ENCODE measurements at places on chromosomes 6 and 20. TPM values are rescaled to one million over a fixed set of nuclear protein-coding genes. Genes with fewer than 3 reads are reported as not detected.

DNA sequence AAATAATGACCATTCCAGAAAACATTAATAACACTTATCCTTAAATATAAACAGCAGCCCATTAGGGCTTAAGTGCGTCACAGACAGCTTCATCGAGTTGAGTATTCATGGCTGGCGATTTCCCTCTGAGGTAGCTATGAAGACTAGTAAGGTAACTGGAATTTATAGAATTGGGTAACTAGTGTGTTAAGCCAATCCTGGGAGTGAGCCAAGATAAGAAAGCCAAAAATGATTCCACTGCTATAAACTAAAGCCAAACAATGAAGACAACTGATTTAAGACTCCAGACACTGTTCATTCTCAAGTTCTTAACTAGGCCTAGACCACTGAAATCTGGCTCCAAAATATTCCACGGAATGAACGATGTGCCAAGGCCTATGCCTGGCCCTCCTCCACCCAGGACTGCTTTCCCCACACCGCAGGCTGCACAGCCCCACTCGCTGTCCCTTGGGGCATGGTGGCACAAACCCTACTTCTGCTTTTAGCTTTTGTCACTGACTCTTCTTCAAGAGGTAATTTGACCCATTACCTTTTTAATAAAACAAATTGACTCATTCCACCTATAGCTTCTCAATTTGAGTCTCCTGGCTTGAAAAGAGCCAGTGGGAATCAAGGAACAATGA is 66.0 kb downstream of the BLOC1S5 start:
- DNase-seq, result no peak
- no peak overlapping the region for H3K4me3 ChIP-seq
- H3K4me1 ChIP-seq, result no peaks in the 10 kb centered on the region
- H3K27ac ChIP-seq, result no peak overlapping the region
- H3K27me3 ChIP-seq, result no peaks in the 10 kb centered on the region
- no peaks in the 10 kb centered on the region for H3K36me3 ChIP-seq

- no peaks in the 10 kb centered on the region for H3K36me3 ChIP-seq
- H3K27me3 ChIP-seq, result peaks cover 14% of the 10 kb centered on the region
- H3K4me1 ChIP-seq, result no peaks in the 10 kb centered on the region
- H3K4me3 ChIP-seq, result no peak overlapping the region
- no peak overlapping the region for H3K27ac ChIP-seq
These were observed 84.7 kb downstream of the RNF182 start for GRCh38 chr6:14009431-14009830.

GRCh38 chr6:88983532-88983931 is 20.1 kb upstream of the RNGTT start:
- no peaks in the 10 kb centered on the region for H3K4me1 ChIP-seq
- H3K27ac ChIP-seq, result no peak overlapping the region
- peak; percentile 67 for DNase-seq
- peaks cover 12% of the 10 kb centered on the region for H3K27me3 ChIP-seq
- H3K36me3 ChIP-seq, result no peaks in the 10 kb centered on the region

- no peak overlapping the region for H3K4me3 ChIP-seq
- DNase-seq, result no peak
- H3K27me3 ChIP-seq, result peaks cover 2% of the 10 kb centered on the region
- H3K36me3 ChIP-seq, result no peaks in the 10 kb centered on the region
These were observed 120.0 kb downstream of the SYNDIG1 start for GRCh38 chr20:24589381-24589780.

- no peak overlapping the region for H3K27ac ChIP-seq
- no peak overlapping the region for H3K4me3 ChIP-seq
- H3K4me1 ChIP-seq, result no peaks in the 10 kb centered on the region
- DNase-seq, result no peak
These were observed 912 bp upstream of the OR12D3 start for GRCh38 chr6:29376003-29376402.

GRCh38 chr6:9458424-9458823 is 956.5 kb downstream of the TFAP2A start:
- no peak overlapping the region for H3K27ac ChIP-seq
- H3K4me1 ChIP-seq, result no peaks in the 10 kb centered on the region
- H3K27me3 ChIP-seq, result no peaks in the 10 kb centered on the region
- no peaks in the 10 kb centered on the region for H3K36me3 ChIP-seq
- DNase-seq, result no peak
- H3K4me3 ChIP-seq, result no peak overlapping the region

- no peak for DNase-seq
- H3K36me3 ChIP-seq, result peaks cover 77% of the 10 kb centered on the region
- peaks cover 14% of the 10 kb centered on the region for H3K4me1 ChIP-seq
These were observed 66.1 kb downstream of the PRND start for GRCh38 chr20:4787820-4788219.

GRCh38 chr6:56995347-56995902 is 40.5 kb downstream of the BEND6 start:
- no peak overlapping the region for H3K4me3 ChIP-seq
- no peaks in the 10 kb centered on the region for H3K4me1 ChIP-seq
- no peaks in the 10 kb centered on the region for H3K36me3 ChIP-seq

GRCh38 chr6:129632172-129632613 is 77.8 kb downstream of the ARHGAP18 start:
- DNase-seq, result no peak
- no peak overlapping the region for H3K4me3 ChIP-seq
- no peaks in the 10 kb centered on the region for H3K27me3 ChIP-seq
- H3K36me3 ChIP-seq, result peaks cover 9% of the 10 kb centered on the region
- no peaks in the 10 kb centered on the region for H3K4me1 ChIP-seq

DNA sequence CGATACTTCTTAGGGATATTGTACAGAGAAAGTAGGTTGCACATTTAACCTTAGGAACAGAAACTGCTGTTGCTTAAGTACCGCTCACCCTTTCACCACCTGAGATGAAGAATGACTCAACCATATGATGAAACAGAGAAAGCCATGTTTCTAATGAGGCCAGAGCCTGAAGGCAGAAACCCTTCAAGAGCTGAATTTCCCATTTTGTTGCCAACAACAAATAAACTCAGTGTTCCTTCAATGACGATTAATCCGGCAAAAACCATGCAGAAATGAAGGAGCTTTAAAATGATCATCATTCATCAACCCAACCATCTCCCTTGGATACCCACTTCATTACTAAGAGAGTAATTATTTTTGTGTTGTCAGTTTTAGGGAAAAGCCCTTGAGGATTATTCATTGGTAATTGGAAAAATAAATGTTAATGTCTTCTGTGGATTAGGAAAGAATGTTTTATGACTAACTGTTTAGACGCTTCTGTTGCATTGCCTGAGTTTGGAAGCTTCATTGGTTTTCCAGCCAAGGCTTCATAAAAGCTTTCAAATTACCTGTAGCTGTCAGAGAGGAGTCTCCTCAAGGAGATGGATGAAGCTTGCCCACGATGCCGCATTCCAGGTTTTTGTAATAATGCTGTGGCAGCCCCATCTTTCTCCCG is 112.1 kb upstream of the IYD start:
- peaks cover 13% of the 10 kb centered on the region for H3K27me3 ChIP-seq
- H3K27ac ChIP-seq, result no peak overlapping the region
- H3K4me3 ChIP-seq, result no peak overlapping the region
- no peaks in the 10 kb centered on the region for H3K36me3 ChIP-seq
- DNase-seq, result no peak
- peaks cover 32% of the 10 kb centered on the region for H3K4me1 ChIP-seq

- DNase-seq, result no peak
- H3K27me3 ChIP-seq, result no peaks in the 10 kb centered on the region
- H3K4me3 ChIP-seq, result no peak overlapping the region
These were observed 353.0 kb downstream of the TAF4 start for GRCh38 chr20:61712688-61713087.

DNA sequence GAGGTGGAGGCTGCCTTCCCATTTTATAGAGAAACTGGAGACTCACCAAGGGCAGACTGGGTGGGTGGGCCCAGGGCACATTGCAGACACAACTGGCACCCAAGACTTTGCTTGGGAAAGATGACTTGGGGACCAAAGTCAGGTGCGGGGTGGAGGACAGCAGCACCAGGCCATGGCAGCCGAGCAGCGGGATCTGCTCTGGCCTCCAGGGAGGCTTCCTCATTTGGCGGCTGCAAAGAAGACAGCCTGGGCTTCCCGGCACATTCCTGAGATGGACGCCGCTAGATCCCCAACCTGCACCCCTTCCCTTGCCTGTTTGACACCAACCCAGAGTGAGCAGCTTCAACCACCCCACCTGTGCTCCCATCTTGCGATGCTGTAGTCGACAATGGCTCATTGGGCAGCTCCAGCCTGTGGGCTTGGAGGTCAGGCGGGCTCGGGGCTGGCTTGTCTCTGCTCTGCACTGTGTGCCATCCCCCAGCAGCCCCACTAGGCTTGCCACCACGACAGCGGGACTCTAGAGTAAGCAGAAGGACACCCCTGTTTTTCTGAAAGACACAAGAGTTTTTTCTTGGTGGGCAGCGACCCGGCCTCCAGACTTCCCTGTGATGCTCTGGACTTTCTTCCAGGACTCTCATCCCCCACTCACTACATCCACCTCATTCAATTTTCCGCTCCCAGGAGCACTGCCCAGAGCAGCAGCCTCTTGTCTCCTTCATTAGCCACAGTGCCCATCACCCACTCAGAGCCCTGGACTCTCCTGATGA is 184.9 kb upstream of the CST7 start:
- no peak for DNase-seq
- no peak overlapping the region for H3K4me3 ChIP-seq
- H3K36me3 ChIP-seq, result no peaks in the 10 kb centered on the region

- H3K27me3 ChIP-seq, result no peaks in the 10 kb centered on the region
- peaks cover 52% of the 10 kb centered on the region for H3K4me1 ChIP-seq
- peak; percentile 80 for DNase-seq
- peak overlapping the region; percentile 89 for H3K27ac ChIP-seq
- peak overlapping the region; percentile 84 for H3K4me3 ChIP-seq
These were observed 54.4 kb upstream of the CEP85L start for GRCh38 chr6:118705544-118706491.

- peak overlapping the region; percentile 98 for H3K27ac ChIP-seq
- no peaks in the 10 kb centered on the region for H3K36me3 ChIP-seq
- H3K4me1 ChIP-seq, result peaks cover 55% of the 10 kb centered on the region
- peak overlapping the region; percentile 93 for H3K4me3 ChIP-seq
These were observed 96.5 kb downstream of the HFE start for GRCh38 chr6:26183581-26184366.

- H3K4me3 ChIP-seq, result no peak overlapping the region
- no peak overlapping the region for H3K27ac ChIP-seq
- peaks cover 8% of the 10 kb centered on the region for H3K4me1 ChIP-seq
- no peak for DNase-seq
- no peaks in the 10 kb centered on the region for H3K27me3 ChIP-seq
These were observed 142.3 kb upstream of the SLC22A16 start for GRCh38 chr6:110618591-110619267.

DNA sequence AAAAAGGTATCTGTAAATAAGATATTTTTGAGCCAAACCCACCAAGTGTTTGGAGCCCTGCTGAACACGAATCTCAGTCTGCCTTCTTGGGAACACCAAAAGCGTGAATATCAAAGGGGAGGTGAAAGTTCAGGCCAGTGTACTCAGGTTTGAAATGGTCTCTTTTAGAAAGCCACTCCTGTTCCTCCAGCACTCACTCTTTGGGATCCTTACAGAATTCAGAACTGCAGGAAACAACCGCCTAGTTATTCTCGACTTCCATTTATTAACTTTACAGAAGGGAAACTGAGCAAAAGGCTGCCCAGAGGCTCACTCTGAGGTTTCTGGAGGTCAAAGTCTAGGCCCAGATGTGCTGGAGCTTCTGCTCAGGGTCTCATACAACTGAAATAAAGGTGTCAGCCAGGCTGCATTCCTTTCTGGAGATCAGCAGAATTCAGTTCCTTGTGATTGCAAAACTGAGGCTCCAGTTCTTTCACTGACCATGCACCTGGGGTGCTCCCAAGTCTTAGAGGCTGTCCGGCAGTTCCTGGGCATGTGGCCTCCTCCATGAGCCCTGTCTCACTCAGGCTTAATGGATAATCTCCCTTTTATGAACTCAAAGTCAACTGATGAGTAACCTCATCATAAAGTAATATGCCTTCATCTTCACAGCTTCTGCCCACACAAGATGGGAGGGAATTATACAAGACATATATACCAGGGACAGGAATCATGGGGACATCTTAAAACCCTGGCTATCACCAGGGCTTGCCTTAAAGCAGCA is 65.5 kb upstream of the TNFAIP3 start:
- H3K27ac ChIP-seq, result peak overlapping the region; percentile 62
- H3K36me3 ChIP-seq, result peaks cover 4% of the 10 kb centered on the region
- DNase-seq, result peak; percentile 55
- H3K27me3 ChIP-seq, result no peaks in the 10 kb centered on the region
- H3K4me3 ChIP-seq, result no peak overlapping the region

- H3K36me3 ChIP-seq, result no peaks in the 10 kb centered on the region
- H3K27ac ChIP-seq, result no peak overlapping the region
- no peak overlapping the region for H3K4me3 ChIP-seq
- peaks cover 2% of the 10 kb centered on the region for H3K4me1 ChIP-seq
- no peak for DNase-seq
- peaks cover 2% of the 10 kb centered on the region for H3K27me3 ChIP-seq
These were observed 22.1 kb downstream of the GJA10 start for GRCh38 chr6:89916136-89916920.

GRCh38 chr6:2979819-2980464 is 8.6 kb upstream of the SERPINB6 start:
- DNase-seq, result no peak
- H3K36me3 ChIP-seq, result no peaks in the 10 kb centered on the region
- H3K4me1 ChIP-seq, result peaks cover 5% of the 10 kb centered on the region
- no peak overlapping the region for H3K27ac ChIP-seq
- no peak overlapping the region for H3K4me3 ChIP-seq

GRCh38 chr6:165823609-165824326 is 160.7 kb upstream of the PDE10A start:
- no peak overlapping the region for H3K27ac ChIP-seq
- DNase-seq, result no peak
- no peak overlapping the region for H3K4me3 ChIP-seq
- H3K4me1 ChIP-seq, result no peaks in the 10 kb centered on the region

The RAB44 gene
- total RNA-seq, result not detected

The C20orf204 gene
- 5.5 TPM for total RNA-seq

The TAP2 gene
- total RNA-seq, result 152 TPM

The TGM3 gene
- not detected for total RNA-seq

The APOM gene
- 3.4 TPM for total RNA-seq

The SLC25A27 gene
- total RNA-seq, result 0.28 TPM

The OR2B6 gene
- total RNA-seq, result not detected

The GSTA3 gene
- total RNA-seq, result not detected

The IPCEF1 gene
- 1.5 TPM for total RNA-seq

The PDYN gene
- total RNA-seq, result not detected

The RNF217 gene
- 1.2 TPM for total RNA-seq

The GNAS-AS1 gene
- total RNA-seq, result 0.64 TPM

The TNNC2 gene
- total RNA-seq, result not detected

The ZNF318 gene
- total RNA-seq, result 9.3 TPM

The ILRUN gene
- 67.2 TPM for total RNA-seq

The UBD gene
- total RNA-seq, result 0.62 TPM

The HLA-DQB1 gene
- 1.5 TPM for total RNA-seq

Measured in activated CD4-positive, alpha-beta T cell treated with anti-CD3 and anti-CD28 coated beads, Interleukin-2, amount 10 ng/mL, durations not matched to agents 24 days and 14 days (primary cell).